Neuronal stem cell (in vitro differentiated cells): ENCODE measurements at places on chromosomes 6 and 20.
A peak's percentile ranks its signal among the peaks of the same experiment; 100 is the strongest.

DNA sequence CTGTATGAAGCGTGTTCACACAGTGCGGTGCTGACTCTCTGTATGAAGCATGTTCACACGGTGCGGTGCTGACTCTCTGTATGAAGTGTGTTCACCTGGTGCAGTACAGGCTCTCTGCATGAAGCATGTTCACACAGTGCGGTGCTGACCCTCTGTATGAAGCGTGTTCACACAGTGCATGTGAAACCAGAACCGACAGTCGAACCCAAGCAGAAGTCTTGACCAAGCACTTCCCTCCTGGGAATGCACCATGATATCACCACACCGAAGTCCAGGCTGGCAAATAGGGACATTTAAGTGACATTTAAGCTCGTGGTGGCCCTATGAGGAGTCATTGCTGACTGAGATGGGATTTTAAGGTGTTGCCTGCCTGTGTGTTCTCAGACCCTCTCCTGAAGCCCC is 11.3 kb upstream of the SERPINB1 start:
- DNase-seq: no peak

DNA sequence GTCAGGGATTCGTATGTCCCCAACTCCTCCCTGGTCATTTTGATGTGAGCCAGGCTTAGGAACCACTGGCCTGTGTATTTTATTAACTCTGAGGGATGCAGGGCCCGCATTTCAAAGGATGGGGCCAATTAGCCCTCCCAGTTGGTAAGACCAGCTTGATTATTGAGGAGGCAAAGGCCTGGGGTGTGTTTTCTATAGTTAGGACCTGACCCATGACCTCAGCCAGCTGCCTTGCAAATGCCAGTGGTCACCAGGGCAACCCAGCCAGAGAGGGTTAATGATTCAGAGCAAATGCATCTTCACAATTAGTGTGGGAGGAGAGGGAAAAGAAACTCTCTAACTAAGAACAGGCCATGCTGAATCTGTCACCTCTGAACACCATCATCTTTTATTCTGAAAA is 835.4 kb downstream of the MAFB start:
- peak; percentile 91 for DNase-seq

DNA sequence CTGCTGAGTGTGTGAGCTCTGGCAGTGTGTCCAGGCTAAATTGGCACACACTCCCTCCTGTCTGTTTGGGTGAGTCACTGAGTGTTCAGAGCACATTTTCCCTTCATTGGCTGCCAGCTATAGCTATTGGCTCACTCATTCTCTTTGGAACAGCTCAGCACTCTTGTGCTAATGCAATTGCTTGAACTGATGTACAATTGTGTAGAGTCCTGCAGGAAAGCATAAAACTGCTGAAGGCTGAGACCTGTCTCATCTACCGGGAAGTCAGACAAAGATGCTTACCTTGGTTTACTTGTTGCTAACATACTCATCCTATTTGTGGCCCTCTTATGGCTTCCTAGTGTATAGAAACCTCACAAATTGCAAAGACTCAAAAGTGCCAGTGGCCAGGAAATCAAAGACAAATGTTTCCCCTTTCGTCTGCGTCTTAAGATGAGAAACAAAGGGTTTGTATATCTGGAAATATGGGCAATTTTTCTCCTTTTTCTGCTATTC is 351.0 kb downstream of the BCKDHB start:
- DNase-seq: no peak

GRCh38 chr20:62741191-62741691 is 32.6 kb downstream of the NTSR1 start:
- DNase-seq: peak; percentile 62

DNA sequence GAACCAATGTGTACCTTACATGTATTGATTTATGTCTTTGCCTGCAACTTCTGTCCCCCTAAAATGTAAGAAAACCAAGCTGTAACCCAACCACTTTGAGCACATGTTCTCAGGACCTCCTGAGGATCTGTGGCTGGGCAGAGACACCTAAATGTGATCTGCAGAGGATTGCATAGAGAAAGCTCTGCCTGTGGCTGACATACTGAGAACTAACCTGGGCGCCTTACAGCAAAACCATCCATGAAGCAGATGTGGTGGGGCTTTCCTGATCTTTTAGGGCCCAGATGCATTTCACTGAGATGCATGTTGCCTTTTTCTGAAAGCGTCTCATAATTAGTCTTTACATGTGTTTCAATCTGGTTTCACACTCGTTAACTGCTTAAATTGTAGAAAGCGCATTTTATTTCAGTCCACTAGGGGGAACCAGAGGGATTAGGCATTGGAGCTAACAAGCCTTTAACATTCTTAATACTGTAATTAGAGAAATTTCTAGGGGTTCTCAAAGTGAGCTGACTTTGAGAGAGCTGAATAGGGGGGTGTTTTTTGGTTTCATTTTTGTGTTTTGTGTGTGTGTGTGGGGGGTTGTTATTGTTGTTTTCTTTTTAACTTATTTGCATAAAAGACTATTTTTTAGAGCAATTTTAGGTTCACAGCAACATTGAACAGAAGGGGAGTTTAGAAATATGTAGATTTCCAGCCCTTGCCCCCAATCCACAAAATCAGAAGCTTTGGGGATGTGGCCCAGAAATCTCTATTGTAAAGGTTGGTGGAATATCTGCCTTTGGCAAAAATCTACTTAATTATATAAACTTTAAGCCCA is 50.9 kb upstream of the FAM184A start:
- peak; percentile 64 for DNase-seq

- peak; percentile 49 for DNase-seq
These were observed 14.4 kb downstream of the FOXP4 start for GRCh38 chr6:41560431-41561192.

- peak; percentile 87 for DNase-seq
These were observed 60.0 kb downstream of the TRIM27 start for GRCh38 chr6:28863604-28864325.

DNA sequence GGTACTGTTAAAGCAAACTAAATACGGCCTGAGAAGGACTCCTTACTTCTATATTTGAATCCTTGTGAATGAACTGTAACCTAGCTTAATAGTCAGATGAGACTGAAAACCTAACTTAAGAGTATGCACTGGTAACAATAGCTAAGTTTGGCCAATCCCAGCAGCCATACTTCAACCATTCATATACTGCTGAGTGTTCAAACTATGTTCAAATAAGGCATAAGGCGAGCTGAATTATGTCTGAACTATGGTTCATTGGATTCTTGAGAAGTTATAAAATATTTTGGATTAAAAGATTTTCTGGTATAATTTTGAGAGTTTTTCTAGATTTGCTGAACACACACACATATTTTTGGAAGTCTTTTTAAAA is 2.2 kb downstream of the SMPDL3A start:
- no peak for DNase-seq

- no peak for DNase-seq
These were observed 113.6 kb upstream of the PLEKHG1 start for GRCh38 chr6:150486048-150486447.

DNA sequence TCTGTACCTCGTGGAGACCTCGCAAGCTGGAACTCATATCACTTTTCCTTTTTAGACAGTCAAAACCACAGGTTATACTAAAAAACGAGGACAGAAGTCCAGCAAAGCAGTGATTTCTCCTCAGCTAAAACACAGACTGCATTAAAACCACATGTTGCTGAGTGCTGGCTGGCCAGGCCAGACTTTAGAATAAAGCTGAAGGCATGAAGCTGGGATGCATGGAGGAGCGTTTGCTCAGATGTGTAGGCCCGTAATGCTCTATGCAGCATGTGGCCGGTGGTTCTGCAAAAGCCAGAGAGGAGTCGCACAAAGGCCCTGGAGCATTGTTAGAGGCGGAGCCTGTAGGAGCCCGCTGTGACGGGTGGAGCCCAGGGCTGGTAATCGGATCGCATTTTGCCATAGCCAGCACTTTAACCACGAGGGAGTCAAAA is 83.6 kb downstream of the SMOC2 start:
- no peak for DNase-seq
